HS-5 (cell line): ENCODE measurements at places on chromosomes 16 and 17.

DNA sequence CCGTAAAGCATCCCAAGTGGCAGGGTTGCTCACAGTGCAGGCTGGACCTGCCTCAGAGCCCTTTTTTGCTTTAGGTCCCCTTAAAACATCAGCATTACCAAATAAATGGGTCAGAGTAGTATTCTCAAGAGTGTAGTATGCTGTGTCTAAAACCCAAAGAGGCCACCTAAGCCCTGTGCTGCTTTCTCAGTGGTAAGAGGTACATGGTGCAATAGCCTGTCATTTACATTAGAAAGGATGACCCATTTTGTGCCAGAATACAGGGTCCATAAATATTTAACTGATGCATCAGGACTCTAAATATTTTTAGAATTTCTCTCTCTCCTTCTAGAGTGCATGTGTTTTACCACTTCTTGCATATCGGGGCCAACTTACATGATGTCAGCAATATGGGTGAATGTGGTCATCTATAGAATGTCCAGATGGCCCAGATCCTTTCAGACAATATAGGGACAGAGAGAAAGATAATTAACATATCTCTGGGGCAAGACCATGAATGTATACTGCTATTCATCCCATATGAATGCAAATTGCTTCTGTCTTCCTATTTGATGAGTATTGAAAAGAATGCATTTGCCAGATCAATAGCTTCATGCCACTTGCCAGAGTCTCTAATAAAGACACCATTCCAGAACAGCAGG lies 329.2 kb downstream of the PMP22 start:
- DNase-seq, result no peak

GRCh38 chr16:2388875-2389433 lies 40.3 kb upstream of the CCNF start:
- no peak for DNase-seq

GRCh38 chr17:3691617-3692067 lies 4.3 kb downstream of the P2RX5 start:
- DNase-seq, result no peak

DNA sequence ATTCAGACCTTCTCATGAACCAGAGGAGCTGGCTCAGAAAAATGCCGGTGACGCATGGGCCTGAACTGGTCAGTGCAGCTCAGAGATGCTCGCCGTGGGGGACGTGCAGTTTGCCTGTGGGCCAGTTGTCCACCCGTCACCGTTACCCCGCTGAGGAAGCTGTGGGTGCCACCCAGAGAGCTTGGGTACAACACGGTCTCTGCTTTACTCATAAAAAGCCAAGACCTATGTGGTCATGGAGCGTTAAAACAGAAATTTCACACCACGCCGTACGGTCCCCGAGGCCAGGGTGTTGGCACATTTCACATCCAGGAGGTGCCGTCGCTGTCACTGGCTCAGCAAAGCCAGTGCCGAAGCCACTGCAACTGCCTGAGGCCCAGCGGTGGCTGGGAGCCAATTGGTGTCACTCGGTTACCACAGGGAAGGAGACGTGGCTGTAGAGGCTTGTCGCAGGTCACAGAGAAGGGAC lies 120.9 kb downstream of the METRNL start:
- no peak for DNase-seq

DNA sequence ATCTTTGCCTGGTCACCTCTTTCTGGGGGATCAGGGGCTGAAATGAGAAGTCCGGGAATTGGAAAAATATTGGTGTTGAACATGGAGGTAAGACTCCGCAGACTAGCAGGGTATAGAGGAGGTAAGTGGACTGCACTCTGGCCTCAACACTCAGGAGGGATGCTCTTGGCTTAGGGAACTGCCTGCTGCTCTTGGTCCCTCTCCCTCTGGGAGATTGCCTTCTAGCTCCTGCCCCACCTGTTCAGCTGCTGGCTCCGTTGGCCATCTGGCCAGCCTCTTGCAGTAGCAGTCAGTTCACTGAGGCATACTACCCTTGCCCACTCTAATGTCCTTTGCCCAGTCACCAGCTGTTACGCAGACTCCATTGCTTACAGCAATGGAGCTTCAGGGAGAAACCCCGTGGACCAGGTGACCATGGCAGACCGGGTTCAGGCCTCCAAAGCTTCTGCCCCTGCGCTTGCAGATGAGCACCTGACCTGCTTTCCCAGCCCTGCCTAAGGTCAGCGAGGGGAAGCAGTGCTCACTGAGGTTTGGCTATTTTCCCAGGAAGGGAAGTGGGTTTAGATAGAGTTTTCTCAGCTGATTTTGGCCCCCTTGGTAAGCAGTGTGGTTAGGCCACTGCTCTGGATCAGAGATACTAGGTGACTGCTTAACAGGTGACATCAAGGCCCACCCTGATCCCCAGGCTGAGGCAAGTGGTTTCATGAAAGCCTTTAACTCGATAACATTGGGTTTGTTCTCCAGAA lies 11.9 kb downstream of the CDK5RAP3 start:
- no peak for DNase-seq

DNA sequence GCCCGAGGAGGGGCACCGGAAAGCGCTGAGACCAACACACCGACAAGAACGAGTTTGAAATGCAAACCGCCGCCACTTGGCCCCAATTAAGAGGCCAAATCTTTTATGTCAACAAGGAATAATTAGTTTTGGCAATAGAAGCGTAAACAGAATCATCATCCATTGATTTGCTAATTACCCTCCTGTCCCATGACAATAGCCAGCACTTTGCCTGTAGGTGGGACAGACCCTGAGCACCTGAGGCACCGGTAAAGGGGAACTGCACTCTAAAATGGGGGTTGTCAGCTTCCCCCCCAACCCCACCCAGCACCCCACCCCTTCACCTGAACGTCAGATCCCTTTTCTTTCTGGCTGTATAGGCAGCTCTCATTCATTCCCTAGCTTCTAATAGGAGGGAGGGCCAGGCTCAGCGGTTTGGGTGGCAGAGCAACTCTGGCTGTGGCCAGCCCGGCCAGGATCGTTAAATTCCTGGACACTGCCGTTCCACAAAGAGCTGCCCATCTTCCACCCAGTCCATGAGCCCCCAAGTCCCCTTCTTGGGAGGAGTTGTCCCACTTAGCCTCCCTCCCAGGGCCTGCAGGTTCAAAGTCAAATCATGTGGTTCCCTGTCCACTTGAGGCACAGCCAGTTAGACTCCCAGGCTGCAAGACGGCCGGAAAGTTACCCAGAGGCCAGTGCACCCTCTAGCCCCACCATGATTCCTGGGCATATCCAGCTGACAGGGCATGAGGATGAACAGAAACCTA lies 45.8 kb downstream of the WNT3 start:
- DNase-seq, result no peak

DNA sequence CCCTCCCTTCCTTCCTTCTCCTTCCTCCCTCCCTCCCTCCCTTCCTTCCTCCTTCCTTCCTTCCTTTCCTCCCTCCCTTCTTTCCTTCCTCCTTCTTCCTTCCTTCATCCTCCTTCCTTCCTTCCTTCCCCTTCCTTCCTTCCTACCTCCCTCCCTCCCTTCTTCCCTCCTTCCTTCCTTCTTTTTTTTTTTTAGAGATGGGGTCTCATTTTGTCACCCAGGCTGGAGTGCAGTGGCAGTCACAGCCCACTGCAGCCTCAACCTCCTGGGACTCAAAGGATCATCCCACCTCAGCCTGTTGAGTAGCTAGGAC lies 44.6 kb downstream of the COX4I1 start:
- no peak for DNase-seq

DNA sequence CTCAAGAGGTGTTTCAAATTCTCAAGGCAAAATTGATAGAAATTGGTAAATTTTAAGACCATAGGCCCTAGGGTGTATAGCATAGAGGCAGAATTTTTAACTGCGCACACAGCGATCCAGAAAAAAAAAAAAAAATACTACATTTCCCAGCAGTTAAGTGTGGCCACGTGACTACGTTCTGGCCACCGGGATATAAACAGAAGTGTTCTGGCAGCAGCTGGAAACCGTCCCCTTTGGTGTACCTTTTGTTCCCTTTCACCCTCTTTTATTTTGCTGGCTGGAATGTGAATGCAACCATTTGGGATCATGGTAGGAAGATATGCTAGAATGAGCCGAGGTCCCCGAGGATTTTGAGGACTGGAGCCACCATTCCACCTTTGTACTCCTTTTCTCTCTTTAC lies 52.7 kb upstream of the AKAP1 start:
- DNase-seq, result no peak

GRCh38 chr17:57391076-57391825 lies 134.9 kb downstream of the MSI2 start:
- DNase-seq, result no peak

DNA sequence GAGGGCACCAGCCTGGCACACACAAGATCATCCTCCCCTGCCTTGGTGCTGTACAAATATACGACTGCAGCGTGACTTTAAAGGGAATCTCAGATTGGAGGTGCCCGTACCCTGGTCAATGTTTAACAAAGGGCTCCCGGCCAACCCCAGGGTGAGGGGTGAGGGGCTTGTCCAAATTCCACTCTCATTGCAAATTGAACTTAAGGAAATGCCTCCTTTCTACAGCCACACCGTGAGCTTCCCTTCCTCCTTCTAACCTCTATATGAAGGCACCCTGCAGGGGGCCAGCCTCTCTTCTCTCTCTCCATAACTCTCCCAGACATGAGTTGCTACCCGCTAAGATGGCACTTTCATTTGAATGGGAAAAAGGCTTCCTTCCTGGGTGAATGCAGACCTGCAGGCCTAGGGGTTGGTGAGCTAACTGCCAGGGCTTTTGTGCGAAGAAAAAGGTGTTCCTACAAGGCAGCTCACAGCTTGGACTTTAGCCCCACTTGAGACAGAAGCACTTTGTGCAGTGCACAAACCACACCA lies 76.6 kb downstream of the IRF8 start:
- DNase-seq, result no peak

DNA sequence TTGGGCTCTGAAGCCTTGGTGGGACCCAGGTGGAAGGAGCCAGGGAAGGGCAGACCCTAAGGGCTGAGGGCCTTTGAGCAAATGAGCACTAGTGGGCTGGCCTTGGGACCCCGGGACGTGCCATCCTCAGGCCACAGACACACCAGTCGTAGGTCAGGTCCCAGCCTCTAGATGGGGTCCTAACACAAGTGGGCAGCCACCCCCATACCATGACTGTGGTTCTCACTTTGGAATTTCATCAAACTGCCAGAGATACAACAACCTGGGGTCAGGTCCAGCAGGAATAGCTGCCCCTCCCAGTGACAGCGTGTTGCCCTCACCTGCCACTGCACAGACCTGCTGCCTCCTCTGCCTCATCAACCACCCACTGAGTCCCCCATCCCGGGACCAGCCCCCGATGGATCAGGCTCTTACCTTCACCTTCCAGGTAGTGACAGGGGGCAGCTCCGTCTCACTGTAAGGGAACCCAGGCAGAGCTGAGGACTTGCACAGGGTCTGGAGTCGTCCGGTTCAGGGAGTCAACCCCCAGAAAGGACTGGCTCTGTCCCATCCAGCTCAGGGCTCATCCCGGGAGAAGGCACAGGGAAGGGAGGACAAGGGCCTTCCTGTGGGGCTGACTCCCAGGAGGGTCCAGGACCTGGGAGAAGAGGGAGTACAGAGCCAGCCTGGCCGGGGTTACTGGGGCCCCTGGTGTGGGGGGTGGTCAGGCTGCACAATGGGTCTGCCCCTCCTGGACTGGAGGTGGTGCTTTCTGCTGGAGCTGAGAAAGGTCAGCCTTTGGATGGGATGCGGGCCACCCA lies 40.0 kb downstream of the LGALS9 start:
- no peak for DNase-seq

DNA sequence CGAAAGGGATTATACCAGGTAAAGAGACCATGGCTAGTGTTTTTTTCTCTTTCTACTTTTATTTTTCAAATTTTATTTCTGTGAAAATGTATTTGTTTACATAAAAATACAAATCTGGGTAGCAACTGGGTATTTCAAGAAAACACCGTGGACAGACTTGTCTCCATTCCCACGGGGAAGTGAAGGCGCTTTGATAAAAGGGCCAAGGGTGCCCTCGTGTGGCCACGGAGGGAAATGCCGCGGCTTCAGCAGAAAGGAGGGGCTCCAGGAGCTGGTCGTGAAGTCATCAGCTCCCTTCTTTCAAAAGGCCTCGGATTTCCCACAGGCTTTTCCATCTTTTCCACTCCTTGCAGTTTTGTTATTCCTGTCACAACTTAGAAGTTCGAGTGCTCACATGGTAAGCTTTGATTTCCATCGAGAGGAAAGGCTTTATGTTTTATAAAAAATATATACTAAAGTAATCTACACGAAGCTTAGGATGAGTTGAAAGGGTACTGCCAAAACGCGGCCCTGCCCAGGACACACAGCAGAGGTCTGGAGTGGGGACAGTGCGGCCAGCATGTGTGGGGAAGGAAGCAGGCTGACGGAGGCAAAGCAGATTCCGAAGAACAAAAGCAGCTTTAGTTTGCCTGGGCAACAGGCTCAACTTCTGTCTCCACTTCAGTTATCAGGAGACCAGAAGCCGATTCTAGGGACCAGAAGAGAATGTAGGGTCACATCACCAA lies 15.3 kb upstream of the MNT start:
- peak; percentile 64 for DNase-seq

- DNase-seq, result no peak
Observed at GRCh38 chr17:63984236-63984635, 11.5 kb upstream of the SCN4A start.
